ENCODE measurements at places on chromosomes 6 and 20.

GRCh38 chr6:113870917-113871316 is 13.8 kb downstream of the MARCKS start:
- no peak for DNase-seq

- DNase-seq = no peak
Measured at GRCh38 chr20:47606983-47607613, 105.4 kb downstream of the NCOA3 start.

- no peak for DNase-seq
Measured at GRCh38 chr6:25942561-25943147, 12.2 kb upstream of the SLC17A2 start.

DNA sequence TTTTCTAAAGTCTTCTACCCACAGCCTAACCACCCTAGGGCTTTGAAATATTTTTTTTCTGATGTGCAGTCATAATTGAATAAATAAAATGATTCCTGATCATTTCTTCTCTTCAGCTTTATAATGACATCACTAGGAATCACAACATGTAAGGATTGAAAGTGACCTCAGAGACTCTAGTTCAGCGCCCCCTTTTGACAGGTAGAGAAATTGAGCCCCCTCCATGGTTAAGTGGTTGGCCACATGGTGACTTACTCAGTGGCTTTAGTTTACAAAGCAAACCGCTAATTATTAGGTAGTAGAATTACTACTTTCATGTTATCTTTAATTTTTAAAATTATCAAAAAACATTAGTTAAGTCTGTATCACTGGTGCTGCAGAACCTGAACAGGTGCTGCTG is 13.3 kb upstream of the SLC2A12 start:
- peak; percentile 12 for DNase-seq

GRCh38 chr6:23524548-23524947 is 601.5 kb upstream of the NRSN1 start:
- DNase-seq = no peak

DNA sequence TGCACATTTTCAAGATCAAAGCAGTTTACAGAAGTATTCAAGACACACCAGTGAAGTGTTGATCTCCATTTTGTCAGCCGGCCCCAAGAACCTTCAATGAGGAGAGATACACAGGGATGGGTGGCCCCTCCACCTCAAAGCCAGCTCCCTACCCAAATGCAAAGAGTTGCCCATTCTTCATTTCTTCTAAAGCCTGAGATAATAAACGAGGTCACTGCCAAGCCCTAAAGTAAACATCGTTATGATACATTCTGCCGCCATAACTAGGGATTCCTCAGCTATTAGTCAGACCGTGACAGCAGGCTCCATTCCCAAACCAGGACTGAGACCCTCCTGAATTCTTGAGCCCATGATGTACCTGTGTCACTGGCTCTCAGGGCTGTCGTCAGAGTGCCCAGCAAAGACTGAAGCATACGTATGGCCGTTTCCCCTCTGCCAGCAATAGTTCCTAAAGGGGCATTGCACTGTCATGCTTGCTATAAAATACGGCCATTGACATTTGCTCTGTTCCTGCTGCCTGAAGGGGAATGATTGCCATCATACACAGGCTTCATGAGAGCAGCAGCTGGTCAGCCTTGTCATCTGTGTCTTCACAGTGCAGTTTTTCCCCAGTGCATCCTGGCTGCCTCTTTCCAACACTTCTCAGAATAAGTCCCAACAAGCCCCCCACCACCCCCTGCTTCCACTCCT is 41.7 kb downstream of the ISM1 start:
- DNase-seq = no peak

DNA sequence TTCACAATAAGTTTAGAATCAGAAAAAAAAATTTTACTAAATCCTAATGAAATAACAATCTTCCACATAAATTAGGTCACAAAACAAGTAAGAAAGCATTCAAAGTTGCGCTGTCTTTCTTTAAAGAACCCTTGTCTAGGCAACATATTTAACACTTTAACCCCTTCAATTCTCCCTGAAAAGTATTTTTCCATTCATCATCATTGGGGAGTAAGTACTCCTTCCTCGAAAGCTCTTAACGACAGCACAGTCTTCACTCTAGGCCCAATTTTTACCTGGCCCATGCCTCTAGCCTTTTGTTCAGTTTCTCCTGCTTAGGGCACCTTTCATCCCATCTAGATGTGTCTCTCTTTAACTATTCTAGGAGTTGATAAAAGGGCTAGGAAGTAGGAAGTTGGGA is 2.6 kb downstream of the TSPYL1 start:
- no peak for DNase-seq

- DNase-seq = peak; percentile 68
Measured at GRCh38 chr20:5127204-5127858, 523 bp downstream of the CDS2 start.

DNA sequence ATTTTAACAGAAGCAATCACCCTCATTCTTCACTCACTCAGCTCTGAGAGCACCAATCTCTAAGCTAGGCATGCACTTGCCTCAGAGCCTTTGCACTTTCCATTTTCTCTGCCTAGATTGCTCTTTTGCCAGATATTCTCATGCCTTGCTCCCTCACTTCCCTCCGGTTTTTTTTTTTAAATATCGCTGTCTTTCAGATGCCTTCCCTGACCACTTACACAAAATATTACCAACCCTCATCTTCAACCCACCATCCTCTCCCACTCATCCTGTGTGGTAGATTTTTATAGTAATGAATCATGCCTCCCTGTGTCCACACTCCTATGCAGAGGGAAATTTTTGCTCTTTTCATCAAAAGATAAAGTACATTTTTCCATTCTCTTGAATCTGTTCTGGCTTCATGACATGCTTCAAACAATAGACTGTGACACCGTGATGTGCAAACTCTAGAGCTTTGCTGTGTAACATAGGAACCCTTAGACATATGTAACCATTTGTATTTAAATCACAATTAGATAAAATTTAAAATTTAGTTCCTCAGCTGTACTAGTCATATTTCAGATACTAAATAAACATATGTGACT is 437.1 kb downstream of the UTRN start:
- DNase-seq = no peak

GRCh38 chr20:3744037-3744436 is 11.6 kb downstream of the HSPA12B start:
- no peak for DNase-seq

GRCh38 chr20:17849901-17850683 is 118.5 kb downstream of the SNX5 start:
- no peak for DNase-seq

DNA sequence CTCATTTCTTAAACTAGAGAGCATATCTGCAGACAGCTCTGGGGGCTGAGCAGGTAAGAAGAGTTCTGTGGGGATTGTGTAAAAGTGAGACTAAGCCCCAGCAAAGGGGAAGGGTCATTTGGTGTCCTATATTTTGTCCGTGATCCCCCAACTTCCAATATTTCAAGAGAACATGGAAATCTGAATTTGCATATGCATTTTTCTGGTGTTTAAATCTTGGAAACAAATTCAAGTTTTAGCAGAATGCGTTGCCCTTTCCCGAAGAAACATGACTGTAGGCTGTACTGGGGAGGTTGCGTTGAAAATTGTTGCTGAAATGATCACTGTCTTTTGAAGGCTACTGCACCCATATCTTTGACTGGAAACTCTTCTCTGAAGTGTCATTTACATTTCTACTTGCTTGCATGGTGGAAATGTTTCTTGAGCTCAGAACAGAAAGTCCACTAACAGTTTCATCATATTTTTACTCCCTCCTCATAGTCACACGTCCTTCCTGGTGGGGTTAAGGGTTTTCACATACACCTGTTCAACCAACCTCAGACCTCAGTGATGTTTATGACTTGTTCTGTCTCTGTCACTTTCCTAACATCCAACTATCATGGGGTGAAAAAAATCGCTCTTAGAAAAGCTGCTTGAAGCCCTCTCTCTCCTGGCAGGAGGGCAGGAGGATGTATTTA is 140.3 kb downstream of the BCAS1 start:
- no peak for DNase-seq

GRCh38 chr20:10433014-10433622 is 904 bp downstream of the MKKS start:
- DNase-seq = no peak

- no peak for DNase-seq
Measured at GRCh38 chr6:74879976-74880375, 325.9 kb downstream of the COL12A1 start.

DNA sequence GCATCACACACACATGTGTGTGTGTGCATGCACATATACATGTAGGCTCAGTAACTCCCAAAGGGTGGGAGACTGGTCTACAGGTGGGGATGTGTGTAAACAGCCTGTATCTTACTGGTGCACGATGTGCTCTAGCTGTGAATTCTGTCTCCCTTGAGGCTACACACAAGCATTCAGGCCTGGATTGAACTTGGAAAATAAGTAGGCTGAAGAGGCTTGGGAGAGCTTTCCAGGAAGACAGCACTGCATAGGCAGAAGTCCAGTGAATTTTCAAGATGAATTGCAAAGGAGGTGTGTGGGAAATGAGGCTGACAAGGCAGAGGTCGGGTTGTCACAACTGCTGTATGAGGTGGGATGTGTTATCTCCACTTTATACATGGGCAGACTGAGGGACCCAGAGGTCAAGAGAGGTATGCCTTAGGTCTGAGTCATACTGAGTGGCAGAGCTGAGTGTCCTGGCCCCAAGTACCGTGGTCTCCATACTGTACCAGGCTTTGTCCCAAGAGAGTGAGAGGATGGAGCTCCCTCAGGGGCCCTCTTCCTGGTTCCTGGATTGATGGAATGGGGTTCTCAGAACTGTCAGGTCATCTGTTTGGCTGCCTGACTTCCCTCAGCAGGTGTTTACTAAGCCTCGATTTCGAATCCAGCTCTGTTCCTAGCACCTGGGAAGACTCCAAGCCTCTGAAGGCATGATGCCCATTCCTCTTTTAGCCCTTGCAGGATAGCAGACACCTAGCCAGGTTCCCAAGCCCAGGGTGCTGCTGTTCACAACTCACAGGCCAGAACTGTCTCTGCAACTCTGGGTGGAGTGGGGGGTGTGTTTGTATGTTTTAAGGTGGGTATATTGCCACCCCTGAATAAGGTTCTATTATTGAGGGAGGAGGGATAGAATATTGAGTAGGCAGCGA is 14.4 kb downstream of the SNPH start:
- DNase-seq = no peak

All from stimulated activated CD4-positive, alpha-beta T cell treated with anti-CD3 and anti-CD28 coated beads, Interleukin-4, amount 100 ng/mL, for 24 hours (primary cell).